Lung microvascular endothelial cell (primary cell): ENCODE measurements at places on chromosomes 1 and 21.
A peak's percentile ranks its signal among the peaks of the same experiment; 100 is the strongest.

- peak; percentile 96 for DNase-seq
Measured at GRCh38 chr1:185646202-185646683, 87.9 kb upstream of the HMCN1 start.

DNA sequence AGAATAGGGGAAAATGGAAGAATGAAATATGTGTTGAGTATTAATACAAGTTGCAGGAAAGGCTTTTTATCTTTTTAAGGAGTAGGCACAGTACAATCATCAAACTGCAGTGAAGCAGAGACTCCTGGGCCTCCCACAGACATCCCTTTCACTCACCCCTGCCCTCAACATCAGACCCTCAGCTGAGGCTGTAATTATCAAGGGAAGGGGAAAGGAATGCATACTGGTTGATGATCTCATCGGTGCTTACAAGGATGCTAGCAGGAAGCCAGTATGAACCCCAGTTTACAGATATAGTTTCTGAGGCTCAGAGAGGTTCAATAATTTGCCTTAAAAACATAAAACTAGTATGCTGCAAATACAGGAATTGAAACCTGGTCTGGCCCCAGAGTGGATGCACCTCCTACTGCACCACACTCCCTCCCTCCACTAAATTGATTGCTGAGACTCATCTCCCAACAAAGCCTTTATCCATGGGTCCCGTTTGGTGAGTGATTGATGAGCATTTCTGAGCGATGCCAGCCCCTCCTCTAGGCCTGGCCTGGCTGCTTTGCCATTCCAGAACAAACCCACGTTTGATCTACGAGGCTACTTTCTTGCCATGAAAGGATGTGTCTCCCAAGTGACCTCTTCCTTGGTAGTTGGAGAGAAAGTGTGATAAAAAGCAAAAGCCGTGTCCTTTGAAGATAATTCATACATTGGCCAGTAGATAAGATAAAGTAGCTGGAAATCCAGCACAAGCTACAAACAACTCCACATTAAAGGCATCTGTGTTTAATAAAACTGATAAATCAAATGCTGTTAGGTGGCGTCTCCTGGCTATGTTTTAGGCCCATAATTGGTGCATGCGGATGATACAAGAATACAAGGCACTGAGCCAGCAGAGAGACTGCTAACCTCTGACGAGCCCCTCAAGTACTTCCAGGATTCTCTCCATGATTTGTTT is 233.9 kb upstream of the CAMK1G start:
- DNase-seq = no peak

DNA sequence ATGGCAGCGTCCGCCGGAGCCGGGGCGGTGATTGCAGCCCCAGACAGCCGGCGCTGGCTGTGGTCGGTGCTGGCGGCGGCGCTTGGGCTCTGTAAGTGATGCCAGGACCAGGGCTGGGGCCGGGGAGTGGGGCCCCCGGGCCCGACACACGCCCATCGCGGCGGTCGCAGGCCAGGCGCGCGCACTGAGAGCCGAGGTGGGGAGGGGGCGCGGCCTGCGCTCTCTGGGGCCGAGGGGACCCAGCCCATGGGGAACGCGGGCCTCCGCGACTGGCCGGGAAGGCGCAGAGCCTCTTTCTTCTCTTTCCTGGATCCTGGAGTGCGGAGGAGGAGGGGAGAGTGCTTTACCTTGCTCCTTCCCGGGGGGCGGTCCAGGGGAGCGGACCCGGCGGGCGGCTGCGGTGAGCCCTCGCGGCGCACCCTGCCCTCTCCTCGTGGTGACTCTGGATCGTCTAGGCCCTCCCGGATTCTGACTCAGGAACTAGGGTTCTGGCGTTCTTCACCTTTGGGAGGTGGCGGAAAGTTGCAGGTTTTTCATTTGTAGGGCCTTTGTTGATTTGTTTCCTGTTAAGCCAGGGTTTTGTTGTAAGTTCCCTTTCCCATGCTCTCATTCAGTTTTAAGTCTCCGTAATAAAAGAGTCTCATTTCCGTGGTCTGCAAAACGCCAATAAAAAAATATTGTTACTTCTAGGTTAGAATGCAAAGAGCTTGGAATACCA is 529 bp downstream of the MPZL1 start:
- peak; percentile 36 for DNase-seq

- DNase-seq = no peak
Measured at GRCh38 chr1:150066838-150067183, 765 bp upstream of the VPS45 start.

GRCh38 chr21:33390479-33390878 is 12.7 kb upstream of the IFNGR2 start:
- DNase-seq = no peak

DNA sequence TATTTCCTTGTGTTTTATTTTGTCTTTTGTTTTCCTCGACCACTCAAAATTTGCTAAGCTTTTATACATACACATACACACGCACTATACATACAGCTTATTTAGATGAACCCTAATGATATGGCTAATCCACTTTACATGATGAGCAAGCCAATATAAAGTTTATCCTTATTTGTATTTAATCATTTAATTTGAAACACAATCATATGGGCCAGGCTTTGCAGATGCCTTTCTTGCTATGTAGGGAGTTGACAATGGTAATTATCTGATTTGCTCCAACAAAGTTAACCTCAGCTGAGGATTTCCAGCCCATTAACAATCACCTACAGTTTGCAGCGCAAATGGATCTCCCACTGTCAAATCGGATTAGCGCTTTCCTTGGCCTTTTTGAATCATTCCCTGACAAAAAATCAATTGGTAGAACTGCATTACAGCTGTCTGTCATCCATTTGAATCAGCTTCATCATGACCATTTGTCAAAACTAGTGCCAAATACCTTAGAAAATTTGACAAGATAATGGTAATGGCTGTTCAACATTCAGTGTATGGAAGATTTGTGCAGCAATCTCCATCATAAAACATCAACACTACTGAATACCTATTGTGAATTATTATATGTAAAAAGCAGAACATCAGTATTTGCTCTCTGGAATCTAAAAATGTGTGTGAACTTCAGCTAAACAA is 352.6 kb downstream of the MRPL39 start:
- DNase-seq = no peak

- DNase-seq = peak; percentile 46
Measured at GRCh38 chr1:68181165-68181556, 51.2 kb downstream of the WLS start.

DNA sequence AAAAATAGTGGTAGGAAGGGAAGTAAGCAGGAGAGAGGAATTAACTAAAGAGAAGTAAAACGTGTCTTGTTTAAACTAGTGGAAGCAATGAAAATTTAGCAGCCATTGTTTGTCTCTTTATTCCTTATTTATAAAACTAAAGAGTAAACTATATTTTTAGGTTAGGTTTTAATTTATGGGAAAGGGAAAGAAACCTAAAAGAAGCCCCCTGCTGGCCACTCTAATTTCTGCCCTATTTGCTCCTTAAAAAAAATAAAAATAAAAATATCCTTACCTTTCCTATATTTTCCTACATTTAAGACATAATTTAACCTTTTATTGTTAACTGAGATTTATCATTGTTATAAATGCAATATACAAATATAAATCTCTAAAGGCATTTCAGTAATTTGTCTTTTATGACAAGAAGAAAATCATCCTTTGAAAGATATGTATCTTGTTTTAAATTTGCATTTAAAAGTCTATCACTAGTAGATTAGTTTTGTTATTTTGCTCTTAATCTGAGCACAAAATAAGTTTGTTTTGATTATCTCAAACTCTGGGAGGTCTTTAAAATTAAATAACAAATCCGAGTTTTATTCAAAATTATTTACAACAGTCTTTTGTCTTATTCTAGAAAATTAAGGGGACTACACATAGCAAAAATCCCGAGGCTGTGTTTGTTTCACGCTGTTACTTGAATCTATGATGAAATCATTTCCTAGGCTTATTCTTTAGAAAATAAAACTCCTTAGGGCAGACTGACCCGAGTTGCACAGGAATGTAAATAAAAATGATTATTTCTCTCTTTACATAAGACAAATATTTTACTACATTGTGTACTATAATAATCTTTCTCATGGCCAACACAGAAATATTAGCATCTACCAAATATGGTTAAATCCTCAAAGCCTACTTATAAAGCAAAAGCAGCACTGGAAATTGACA is 201.7 kb downstream of the NRIP1 start:
- DNase-seq = peak; percentile 48

- DNase-seq = no peak
Measured at GRCh38 chr1:94929351-94930217, 2.7 kb upstream of the CNN3 start.

DNA sequence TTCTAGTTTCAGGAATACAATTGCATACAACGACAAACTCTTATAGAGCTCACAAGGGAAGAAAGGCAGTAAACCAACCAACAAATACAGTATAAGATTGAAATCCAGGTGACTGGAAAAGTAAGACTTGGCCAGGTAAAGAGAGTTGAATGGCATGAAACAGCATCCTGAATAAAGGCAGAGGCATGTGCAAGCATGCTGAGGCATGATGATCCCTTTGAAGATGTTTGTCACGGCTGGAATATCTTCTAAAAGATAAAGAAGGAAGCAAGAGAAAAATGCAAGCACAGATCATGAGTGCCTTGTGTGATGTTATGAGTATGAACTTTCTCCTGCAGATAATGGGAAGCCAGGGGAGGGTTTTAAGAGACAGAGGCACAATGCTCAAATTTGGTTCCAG is 83.3 kb upstream of the SPATA6 start:
- no peak for DNase-seq

- no peak for DNase-seq
Measured at GRCh38 chr1:90708826-90709225, 8.3 kb downstream of the BARHL2 start.

- no peak for DNase-seq
Measured at GRCh38 chr1:209893751-209894150, 44.3 kb upstream of the SYT14 start.
